ENCODE measurements at places on chromosomes 16 and 17.

GRCh38 chr17:7513850-7514419 lies 29.8 kb downstream of the POLR2A start:
- DNase-seq = no peak

DNA sequence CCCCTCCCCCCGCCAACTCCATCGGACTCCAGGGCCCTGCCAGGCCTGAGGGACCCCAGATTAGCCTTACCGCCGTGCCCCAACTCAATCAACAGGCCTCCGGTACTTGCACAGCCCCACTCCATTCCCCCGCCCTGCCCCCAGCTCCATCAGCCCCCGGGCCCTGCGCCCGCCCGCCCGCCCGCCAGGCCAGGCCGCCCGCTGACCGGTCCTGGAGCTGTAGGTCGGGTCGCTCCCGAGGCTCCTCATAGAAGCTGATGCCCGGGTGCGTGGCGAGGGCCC lies 308 bp downstream of the GTF3C1 start:
- DNase-seq = no peak

- DNase-seq = no peak
Observed at GRCh38 chr16:69309316-69309715, 1.8 kb upstream of the VPS4A start.

GRCh38 chr17:78197147-78197832 lies 10.1 kb downstream of the AFMID start:
- DNase-seq = peak; percentile 60

- no peak for DNase-seq
Observed at GRCh38 chr17:82837586-82838320, 2.1 kb downstream of the ZNF750 start.

- DNase-seq = peak; percentile 74
Observed at GRCh38 chr17:7380855-7381683, at the start of gene TNK1. TSS of gene TNK1 (plus strand) at chr17:7381089. CDS start at chr17:7382927, 1,838 bp downstream.

DNA sequence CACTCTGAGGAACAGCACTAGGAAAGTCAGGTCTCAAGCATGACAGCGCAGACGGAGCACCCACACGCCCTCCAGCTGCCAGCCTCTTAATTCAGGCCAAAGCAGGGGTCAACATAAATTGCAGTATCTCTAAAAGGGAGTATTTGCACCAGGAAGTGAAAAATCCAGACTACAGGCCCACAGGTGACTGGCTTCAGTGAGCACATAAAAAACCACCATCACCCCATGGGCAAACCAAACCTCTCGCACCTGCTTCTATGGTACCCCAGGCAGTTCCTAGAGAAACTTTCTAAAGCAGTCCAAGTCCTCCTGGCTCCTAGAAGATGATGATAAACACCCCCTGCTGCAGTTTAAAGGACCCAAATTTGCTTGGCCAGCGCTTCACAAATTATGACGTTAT lies 129.8 kb downstream of the ZNF423 start:
- DNase-seq = no peak

DNA sequence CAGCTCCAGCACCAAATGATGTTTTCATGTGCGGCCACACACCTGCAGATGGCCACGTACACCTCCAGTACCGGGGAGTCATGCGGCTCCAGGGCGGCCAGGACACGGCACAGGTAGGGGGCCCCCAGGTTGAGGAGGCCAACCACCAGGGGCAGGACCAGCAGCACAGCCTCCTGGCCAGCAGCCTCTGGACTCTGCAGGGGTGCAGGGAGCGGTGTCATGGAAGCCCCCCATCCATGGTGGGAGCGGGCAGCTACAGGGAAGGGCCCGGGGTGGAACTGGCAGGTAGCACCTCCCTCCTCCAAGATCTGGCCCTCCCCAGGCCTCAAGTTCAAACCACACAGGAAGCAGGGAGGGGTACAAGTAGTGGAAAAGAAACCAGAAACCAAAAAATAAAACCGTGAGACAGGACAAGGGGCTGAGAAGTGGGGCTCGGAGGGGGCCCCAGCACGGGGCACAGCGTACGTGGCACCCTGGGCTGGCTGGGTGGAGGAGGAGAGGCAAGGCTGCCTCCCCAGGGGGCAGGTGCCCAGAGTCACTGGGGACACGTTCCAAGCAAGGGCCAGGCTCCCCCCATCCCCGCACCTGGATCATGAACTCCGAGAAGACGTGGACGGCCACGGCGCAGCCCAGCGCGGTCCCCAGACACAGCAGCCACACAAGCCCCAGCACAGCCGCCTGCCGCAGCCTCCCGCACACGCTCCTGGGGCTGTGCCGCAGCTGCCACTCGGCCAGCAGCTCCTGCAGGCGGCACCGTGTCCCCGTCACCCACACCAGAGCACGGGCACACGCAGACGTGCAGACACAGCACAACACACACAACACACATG lies 7.4 kb downstream of the TMC6 start:
- DNase-seq = peak; percentile 29

GRCh38 chr17:82334622-82335394 lies 1.2 kb upstream of the SECTM1 start:
- DNase-seq = no peak

DNA sequence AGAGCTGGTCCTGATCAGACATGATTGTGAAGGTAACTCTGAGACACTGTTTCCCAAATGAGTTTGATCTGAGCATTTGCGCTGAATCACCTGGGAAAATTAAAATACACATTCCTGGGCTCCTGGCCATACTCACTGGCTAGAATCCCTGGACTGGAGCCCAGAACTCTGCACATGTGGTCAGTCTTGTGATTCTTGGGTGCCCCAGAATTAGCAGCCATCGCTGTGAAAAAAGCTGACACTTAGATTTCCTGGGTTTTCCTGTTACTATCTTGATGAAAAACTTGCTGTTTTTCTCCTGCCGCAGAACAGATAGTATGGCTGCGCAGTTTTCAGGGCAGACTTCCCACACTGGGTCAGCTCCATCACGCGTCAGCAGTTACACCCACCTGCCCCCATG lies 24.6 kb downstream of the NECAB2 start:
- peak; percentile 55 for DNase-seq

DNA sequence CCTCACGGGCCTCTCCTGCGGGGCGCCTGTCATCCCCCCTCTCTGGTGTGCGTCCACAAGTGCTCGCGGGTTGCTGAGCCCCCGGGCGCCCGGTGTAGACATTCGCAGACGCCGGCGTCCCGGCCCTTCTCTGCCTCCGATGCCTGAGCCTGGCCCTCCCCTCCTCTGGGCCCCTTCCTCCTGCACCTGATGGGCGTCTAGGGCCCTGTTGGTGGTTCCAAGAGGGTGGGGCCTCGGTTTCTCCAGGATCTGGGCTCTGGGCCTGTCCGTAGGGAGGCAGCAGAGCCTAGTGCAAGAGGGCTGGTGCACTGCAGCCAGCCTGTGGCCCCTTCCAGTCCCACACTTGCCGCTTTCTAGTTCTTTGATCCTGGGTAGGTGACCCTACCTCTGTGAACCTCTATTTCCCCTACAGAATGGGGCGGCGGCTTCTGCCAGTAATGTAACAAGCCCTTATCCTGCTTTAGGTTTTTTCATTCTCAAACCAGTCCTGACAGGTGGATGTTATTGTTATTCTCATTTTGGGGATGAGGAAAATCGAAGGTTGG lies 623 bp downstream of the E4F1 start:
- DNase-seq = no peak

- peak; percentile 42 for DNase-seq
Observed at GRCh38 chr17:17376362-17376761, 73.2 kb downstream of the NT5M start.

- no peak for DNase-seq
Observed at GRCh38 chr16:23035240-23035639, 114.0 kb downstream of the USP31 start.

DNA sequence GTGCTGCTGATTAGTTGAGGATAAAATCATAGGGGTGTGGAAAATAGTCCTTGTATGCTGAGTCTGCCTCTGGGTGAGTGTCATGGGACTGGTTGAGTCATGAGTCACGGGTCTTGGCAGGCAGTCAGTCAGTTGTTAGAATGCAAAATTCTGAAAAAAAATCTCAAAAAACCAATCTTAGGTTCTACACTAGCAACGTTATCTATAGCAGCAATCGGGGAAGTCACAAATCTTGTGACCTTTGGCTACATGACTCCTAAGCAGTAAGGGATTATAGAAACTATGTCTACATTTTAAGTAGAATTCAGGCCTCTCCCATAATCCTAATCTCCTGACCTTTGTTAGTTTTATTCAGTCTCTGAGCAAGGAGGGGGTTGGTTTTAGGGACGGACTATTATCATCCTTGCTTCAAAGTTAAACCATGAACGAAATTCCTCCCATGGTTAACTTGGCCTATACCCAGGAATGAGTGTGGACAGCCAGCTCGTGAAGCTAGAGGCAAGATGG lies 18.0 kb upstream of the PMFBP1 start:
- DNase-seq = no peak

DNA sequence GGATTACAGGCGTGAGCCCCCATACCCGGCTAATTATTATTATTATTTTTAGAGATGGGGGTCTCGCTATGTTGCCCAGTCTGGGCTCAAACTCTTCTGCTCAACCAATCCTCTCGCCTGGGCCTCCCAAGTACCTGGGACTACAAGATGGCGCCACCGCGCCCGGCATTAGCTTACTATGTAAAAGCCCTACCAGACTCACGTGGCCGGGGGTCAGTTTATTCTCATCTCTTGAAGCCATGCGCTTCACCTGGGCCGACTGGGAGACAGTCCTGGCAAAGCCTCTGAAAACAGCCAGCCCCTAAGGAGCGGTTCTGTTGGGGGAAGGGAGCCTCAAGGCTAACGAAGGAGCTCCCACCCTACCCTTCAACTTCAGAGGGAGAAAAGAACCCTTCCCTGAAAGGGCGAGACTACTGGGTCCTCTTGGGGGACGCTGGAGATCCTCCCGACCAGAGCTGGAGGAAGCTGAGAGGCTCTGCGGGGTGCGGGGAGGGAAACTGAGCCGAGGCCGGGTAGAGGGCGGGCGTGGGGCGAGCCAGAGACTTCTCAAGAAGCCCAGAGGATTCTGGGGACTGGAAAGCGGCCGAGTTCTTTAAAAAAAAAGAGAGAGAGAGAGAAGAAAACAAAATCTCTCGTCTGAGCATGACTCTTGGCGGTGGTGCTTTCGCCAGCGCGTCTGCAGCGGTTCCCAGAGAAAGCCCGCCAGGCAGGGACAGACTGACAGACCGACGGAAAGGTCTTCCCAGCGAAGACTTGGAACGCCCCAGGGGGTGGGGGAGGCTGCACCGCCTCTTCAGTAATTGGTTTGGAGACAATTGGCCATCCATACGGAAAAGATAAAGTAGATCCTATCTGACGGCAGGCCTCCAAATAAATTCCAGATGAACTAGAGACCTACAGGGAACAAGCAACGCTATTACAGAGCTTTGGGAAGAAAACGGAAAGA lies 5.6 kb upstream of the TUBG2 start:
- peak; percentile 77 for DNase-seq

GRCh38 chr17:50272711-50273653 lies 1.3 kb upstream of the TMEM92 start:
- peak; percentile 78 for DNase-seq

GRCh38 chr16:56848029-56848936 lies 16.7 kb upstream of the SLC12A3 start:
- no peak for DNase-seq

GRCh38 chr17:48294020-48294805 lies 135.8 kb downstream of the SKAP1 start:
- no peak for DNase-seq

DNA sequence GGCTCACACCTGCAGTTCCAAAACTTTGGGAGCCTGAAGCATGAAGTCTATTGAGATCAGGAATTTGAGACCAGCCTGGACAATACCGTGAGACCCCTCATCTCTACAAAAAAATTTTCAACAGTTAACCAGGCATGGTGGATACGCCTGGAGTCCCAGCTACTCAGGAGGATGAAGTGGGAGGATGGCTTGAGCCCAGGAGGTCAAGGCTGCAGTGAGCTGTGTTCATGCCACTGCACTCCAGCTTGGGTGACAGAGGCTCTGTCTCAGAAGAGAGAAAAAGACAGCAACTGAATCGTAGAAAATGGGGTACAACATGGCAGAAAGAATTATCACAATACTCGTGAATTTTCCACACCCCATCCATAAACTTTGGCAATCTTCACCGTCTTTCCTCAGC lies 3.2 kb downstream of the CRK start:
- DNase-seq = no peak

GRCh38 chr17:80849119-80849518 lies 142.5 kb upstream of the CHMP6 start:
- no peak for DNase-seq

GRCh38 chr17:2684549-2684948 lies 27.0 kb downstream of the CLUH start:
- DNase-seq = peak; percentile 30

DNA sequence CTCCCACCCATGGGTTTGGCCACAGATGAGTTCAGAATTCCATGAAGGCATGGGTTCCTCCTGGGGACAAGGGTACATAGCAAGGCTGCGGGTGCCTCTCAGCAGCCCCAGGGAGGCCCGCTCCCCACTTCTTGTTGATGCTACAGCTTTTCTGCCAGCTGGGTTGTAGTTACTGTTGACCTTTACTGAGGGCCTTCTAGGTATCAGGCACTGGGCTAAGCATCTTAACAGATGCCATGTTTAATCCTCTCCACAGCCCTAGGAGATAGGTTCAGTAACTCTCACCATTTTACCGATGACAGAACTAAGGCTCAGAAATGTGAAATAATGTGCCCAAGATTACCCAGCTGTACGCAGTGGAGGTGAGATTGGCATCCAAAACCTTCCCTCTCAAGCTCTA lies 54.3 kb upstream of the DLX4 start:
- DNase-seq = no peak

DNA sequence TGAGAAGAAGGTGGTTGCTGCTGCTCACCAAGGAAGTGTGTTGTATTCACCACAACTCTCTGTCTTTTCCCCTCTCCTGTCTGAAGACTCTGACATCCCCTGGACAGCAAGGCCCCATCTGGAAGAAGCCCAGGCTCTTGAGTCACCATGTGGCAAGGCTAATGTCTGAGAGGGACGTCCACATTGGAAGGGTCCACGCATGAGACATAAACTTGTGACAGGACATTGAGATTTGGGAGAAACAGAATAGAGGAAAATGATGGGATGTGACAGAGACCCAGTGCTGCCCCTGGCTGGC lies 176.5 kb downstream of the IRF8 start:
- DNase-seq = no peak

- no peak for DNase-seq
Observed at GRCh38 chr17:49859991-49860953, 12.4 kb upstream of the TAC4 start.

DNA sequence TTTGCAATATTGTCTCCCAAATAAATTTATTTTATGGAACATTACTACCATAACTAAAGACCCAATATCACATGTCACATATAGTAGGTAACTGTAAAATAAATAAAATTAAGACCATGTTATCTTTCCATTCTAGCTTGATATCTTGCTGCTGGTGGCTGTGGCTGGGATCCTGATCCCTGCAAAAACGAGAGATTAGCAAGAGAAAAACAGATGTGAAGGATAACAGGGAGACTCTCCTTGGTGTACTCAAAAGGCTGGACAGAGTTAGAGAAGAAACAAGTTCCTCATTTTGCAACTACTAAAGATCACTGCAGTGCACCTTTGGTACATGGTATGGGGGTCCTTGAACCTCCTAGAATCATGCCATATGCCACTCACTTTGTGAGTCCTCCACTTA lies 49.7 kb downstream of the ARHGAP27 start:
- no peak for DNase-seq
